ENCODE measurements at places on chromosomes 7 and 10.

DNA sequence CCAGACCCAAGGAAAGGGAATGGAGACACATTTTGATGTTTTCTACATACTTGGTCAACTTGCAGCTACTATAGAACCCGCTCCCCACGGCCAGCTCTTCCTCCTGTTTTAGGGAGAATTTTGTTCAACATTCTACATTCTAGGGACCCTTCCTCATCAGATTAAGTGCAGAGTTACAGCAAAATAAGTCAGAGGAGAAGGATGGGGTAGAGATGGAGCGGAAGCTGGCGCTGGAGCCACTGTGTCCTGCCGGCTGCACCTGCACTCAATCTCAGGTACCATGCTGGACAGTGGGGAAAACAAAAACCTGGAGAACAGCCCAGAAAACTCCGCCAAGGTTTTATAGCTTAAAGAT, 79.4 kb upstream of the EN2 start:
- DNase-seq = no peak

DNA sequence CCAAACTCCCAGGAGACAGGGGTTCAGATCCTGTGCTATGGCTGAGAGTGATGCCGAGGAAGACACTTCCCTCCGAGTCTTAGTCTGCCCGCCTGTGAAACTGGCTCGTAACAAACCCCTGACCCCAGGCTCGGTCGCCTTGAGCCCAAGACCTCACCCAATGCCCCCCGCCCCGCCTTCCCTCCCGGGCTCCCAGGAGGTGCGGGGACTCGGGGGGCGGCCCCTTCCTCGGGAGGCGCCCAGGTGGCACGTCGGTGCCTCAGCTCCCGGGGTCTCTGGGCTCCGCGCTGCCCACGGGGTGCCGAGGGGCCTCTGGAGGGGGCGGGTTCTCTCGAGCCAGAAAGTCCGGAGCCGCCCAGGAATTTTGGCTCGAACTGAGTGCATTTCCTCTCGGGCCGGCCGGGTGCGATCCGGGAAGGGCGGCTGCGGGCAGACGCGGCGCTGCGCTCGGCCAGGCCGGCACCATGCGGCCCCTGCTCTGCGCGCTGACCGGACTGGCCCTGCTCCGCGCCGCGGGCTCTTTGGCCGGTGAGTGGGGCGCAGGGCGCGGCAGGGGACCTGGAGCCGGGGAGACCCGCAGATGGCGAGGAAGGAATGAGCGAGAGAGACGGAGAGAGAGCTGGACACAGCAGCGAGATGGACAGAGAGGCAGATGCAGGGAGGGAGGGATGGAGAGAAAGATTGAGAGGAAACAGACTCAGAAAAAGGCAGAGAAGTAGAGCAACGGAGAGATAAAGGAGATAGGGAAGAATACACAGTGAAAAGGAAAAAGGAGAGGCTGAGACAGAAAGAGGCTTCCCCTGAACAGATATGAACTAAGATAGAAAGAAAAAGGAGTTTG, at the start of gene PLAC9:
TSS of gene PLAC9 (plus strand) at position 432 of the 841 bp plus-strand sequence. CDS start at position 465, 33 bp downstream.
- DNase-seq = no peak

DNA sequence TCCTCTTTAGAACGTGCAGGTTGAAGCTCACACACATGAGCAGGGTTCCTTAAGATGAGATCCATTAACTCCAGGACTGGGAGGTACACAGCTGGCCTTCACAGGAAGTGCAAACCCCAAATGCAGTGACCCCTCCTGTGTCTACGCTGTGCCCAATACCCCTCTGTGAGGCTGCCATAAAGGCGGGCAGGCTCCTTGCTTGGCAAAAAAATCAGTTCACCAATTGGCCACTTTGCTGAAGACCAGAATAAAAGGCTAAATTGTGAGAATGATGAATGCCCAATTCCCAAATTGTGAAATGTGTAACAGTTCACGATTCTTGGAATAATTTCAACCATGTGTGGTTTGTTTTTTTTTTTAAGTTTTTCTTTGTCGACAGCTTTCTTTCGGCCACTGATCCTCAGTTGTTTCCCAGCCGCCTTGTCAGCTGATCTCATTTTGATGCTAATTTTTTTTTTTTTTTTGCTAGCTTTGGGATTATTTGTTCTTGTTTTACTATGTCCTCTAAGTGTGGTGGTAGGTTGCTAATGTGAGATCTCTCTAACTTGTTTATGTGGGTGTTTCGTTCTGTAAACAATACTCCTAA, 101.9 kb upstream of the PRSS58 start:
- DNase-seq = no peak

DNA sequence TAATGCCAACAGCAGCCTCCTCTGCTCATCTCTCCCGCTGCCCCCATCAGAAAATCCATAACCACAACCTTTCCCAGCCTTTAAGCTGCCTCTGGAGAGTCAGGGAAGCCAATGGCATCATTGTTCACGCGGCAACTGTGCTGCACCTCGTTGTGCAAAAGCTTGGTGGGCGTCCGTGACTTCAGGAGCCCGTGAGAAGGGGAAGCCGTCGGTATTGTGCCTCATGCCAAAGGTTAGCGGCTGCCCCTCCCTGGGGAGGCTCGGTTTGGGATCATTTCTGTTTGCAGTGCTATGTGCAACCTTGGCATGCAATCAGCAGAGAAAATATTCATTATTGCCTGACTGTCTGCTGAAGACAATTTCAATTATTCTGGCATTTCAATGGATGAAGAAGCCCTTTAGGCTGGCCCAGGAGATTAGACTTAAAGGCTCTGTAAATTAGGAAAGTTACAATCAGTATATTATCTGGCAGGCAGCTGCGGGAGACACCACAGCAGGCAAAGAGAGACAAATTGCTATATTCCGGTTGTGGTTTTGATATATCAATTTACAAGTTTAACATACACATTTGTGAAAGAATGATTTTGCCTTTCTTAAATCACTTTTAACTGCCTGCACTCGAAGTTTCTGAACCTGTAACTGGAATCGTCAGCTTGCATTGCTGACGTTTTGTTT, 244.5 kb downstream of the GATA3 start:
- no peak for DNase-seq

GRCh38 chr10:112168733-112169132, 14.8 kb downstream of the GPAM start:
- no peak for DNase-seq

GRCh38 chr10:35463878-35464277, 127.6 kb downstream of the CCNY start:
- no peak for DNase-seq

DNA sequence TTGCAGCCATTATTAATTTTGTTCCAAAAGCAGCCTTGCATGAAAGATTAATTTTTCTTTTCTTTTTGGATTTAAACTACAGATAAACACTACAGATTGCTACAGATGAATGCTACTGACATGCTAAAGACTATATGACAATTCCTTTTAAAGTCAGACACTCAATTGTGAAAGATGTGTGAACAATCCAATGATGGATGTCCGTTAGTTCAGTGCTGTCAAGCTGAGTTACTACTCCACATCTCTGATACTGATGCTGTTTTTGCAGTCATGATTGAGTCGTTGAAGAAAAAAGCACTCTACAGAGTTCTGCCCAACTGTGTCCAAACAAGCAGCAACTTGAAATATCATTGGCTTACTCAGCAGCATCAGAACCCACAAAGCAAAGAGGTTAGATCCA, 146.8 kb downstream of the OTUD1 start:
- DNase-seq = no peak

DNA sequence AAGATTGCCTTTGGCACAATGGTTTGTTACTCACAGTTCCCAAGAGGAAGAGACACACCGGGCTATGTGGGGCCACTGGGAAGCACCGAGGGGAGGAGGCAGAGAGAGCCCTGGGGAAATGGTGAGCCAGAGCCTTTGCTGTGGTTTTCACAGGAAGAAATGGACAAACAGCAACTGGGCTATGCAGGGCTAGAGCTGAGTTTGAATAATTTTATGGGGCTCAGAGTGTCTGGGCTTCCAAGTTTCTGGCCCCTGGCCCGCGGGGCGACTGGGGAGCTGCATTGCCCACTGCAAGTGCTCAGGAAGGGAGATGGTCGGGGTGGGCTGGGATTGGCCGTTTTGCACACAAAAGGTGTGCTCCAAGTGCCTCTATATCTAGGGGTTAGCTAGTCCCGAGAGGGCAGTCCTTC, 92.6 kb downstream of the CHST15 start:
- no peak for DNase-seq

GRCh38 chr10:9895453-9895852, 1122.2 kb upstream of the CELF2 start:
- DNase-seq = no peak

DNA sequence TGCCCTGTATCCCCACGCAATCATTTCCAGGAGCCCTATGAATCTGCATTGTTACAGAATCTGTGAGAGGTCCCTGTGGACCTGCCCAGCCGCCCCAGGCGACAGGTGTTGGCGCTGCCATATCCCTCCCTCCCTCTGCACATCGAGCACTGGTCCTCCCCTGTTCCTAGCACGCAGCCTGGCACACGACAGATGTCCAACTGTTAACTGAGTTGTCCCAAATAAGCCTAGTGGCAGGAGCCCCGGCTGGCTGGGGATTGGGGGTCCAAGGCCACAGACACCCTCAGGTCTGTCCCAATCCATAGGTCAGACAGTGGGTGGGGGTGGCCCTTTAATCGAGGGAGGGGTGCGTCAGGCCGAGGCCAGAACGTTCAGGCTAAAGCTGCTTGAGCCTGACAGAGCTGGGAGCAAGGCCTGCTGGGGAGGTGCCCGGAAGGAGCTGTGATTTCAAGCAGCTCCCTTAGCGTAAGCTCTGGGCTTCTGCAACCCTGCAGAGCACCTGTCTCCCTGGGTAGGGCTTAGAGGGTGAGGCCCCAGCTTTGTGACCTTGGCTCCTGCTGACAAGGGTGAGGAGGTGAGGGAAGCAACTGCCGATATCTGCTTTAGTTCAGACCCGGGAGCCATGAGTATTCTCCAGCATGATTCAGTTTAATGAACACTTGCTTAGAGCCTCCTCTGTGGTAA, 40.1 kb downstream of the ADRA2A start:
- DNase-seq = no peak

DNA sequence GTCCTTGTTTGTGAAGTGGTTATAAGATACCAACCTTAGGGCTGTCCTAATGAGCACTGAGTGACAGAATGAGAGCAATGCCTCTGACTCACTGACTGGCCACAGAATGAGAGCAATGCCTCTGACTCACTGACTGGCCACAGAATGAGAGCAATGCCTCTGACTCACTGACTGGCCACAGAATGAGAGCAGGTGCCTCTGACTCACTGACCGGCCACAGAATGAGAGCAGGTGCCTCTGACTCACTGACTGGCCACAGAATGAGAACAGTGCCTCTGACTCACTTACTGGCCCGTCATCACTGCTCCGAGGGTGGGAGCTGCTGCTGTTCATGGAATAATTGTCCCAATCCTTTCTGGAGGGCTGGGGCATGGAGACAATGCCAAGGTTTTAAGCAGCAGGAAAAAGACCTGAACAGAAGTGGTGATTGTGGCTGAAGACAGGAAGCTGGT, 265.2 kb upstream of the PPP2R2D start:
- DNase-seq = no peak

DNA sequence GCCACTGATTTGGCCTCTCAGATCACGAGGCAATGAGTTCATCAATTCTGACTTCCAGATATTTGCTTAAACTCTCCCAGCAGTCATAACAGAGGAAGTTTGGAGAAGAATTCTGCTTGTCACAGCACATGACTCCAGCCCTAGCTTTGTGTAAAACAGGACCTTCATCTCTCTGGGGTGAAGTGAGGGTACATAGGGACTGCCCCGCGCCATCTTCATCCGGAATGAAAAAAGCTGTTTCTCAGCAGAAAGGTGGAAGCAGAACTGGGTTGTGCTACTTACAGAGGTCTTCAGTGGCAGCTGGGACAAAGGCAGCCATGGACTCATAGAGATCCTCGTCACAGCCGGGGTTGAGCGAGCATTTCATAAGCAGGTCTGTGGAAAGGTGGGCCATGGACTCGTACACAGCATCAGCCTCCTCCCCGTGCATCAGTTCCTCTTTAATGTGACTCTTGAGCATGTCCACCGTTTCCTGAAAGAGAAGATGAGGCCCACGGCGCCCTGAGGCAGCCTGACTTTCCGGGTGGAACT, 58.4 kb upstream of the TM9SF3 start:
- no peak for DNase-seq

DNA sequence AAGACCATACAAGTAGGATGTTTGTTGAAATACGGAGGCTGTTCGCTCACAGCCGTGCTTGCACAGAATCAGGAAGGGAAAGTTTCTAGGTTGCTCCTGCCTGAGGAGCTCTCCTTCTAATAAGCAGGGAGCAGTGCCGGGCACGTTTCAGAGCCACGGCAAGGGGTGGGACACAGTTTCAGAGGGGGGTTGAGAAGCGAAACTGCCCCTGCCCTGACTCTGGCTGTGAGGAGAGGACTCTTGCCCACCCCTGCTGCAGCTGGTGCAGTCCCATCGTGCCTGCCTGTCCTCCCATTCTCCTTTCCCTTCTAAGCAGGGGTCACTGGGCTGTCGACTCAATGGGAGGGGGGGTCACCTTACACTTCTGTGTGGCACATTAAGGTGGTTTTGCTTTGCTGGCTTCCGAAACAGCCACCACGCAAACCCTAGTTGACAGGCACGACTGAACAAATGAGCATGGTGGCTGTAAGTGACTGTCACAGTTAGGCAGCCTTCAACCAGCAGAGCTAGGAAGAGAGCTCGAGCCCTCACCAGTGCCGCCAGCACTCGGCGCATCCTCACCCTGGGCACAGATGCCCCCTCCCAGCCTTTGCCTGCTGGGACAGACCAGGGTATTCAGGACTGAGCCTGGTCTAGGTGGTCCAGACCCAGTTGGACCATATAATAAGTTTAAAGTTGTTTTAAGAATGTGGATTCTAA, 37.5 kb downstream of the ZNF467 start:
- no peak for DNase-seq

DNA sequence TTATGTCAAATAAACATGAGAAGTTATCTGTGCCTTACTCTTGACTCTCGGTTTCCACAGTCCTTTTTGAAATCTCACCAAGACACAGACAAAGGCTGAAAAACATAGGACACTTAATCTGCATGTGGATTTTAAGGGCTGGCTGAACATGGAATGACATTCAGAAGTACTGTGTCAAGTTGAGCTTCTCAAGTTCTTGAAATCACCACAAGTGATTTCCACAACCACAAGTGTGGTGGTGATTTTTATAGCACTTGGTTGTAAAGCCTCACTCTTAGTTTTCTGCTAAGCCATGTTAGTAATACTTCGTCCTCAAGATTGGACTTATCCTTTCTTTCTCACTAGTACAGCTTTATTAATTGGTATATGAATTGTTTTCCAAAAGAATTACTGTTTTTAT, 29.6 kb downstream of the FOXP2 start:
- no peak for DNase-seq

DNA sequence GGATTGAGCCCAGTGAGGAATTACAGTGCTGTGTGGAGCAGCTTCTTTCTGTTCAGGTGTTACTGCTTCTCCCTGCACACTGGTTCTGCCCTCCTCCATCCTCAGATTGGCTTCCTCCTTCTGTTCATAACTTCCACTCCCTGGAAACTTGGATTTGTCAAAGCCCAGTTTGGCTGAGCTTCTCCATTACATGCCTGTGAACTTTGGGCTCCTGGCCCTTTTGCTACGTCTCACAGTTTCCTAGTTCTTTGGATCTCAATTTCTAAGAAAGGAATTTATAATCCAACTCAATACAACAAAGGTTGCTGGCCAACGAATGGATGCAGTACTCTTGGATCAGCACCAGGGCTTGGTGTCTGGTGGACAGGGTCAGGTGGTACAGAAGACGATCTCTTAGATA, 318.1 kb downstream of the RPS24 start:
- DNase-seq = no peak
